ENCODE measurements at places on chromosomes 3 and 15. TPM values are rescaled to one million over a fixed set of nuclear protein-coding genes. Genes with fewer than 3 reads are reported as not detected.
A peak's percentile ranks its signal among the peaks of the same experiment; 100 is the strongest.

The GATM gene
- 10.1 TPM for total RNA-seq

The HTR3E gene
- not detected for total RNA-seq

The ARL8B gene
- total RNA-seq, result 23.5 TPM

The SAMD7 gene
- total RNA-seq, result not detected

The ATP2B2 gene
- 0.62 TPM for total RNA-seq

DNA sequence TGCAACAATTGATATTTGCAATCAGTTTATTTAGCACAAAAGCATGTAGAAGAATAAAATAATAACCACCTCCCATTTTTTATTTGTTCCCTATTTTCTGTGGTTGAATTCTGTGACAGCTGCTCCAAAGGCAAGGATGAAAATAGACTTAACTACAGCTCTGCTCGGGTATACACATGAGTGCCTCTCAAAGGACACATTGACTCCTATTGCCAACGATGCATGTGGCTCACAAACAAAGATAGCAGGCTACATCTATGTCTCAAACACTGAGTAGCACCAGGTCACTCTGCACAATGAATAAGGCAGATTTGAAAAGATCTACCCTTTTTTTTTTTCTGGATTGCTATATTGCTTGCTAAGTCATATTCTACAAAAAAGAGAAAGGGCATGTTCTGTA lies 612.9 kb downstream of the ROBO1 start:
- no peaks in the 10 kb centered on the region for H3K27me3 ChIP-seq
- H3K36me3 ChIP-seq, result peaks cover 11% of the 10 kb centered on the region
- no peak overlapping the region for H3K27ac ChIP-seq

DNA sequence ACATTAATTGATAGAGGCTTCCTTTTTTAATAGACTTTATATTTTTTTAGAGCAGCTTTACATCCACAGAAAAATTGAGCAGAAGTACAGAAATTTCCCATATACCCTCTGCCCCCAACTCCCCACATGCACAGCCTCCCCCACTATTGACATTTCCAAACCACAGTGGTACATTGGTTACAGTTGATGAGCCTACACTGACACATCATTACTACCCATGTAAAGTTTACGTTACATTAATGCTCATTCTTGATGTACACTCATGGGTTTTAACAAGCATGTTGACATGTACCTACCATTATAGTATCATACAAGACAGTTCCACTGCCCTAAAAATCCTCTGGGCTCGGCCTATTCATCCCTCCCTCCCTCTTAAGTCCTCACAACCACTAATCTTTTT lies 78.7 kb downstream of the USF3 start:
- H3K27me3 ChIP-seq, result no peaks in the 10 kb centered on the region
- no peak for DNase-seq
- no peaks in the 10 kb centered on the region for H3K4me1 ChIP-seq
- H3K36me3 ChIP-seq, result no peaks in the 10 kb centered on the region

DNA sequence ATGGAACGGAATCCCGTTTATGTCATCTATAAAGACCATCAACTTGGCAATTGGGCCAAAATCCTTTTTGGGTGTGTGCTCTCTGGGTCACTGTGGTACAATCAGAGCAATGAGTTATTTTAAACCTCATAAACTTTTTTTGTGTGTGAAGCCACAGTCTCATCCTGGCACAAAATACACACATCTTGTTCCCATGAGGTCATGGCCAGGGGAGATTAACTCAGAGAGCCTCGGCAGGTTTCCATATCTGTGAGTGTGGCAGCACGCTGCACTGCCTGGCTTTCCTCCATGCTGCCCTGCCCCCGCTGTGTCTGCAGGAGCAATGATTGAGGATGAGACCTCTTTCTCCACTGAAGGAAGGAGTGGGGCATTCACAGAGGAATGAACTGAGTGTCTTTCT lies 54.0 kb upstream of the DLG1 start:
- no peak for DNase-seq
- no peak overlapping the region for H3K4me3 ChIP-seq
- no peak overlapping the region for H3K27ac ChIP-seq
- H3K4me1 ChIP-seq, result peaks cover 8% of the 10 kb centered on the region
- H3K27me3 ChIP-seq, result no peaks in the 10 kb centered on the region
- H3K36me3 ChIP-seq, result peaks cover 2% of the 10 kb centered on the region

- DNase-seq, result no peak
- peaks cover 11% of the 10 kb centered on the region for H3K4me1 ChIP-seq
- no peaks in the 10 kb centered on the region for H3K27me3 ChIP-seq
These were observed 7.5 kb downstream of the CMSS1 start for GRCh38 chr3:99825004-99825640.

DNA sequence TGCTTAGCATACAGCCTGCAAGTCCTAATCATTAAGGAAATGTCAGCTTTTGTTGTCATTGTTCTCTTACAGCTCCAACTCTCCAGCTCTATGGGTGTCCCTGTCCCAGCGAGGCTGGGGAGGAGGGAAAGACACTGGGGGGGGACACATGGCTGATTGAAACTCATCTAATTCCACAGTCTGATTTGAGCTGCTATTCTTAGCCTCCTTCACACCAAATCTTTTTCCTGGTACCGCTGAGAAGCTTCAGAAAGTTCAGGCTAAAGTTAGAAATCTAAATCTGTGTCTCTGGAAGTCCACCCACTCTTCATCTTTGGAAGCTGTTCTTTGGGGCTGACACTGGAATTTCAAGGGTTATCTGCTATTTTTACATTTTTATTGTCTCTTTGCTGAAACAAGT lies 61.3 kb upstream of the RASGRP1 start:
- no peaks in the 10 kb centered on the region for H3K27me3 ChIP-seq
- no peaks in the 10 kb centered on the region for H3K36me3 ChIP-seq
- DNase-seq, result no peak
- H3K4me1 ChIP-seq, result 0 out of 2 replicates have a peak, but pooled peaks cover 2% of the 10 kb centered on the region
- no peak overlapping the region for H3K4me3 ChIP-seq

GRCh38 chr15:64691896-64692565 lies 83.4 kb downstream of the RBPMS2 start:
- H3K4me3 ChIP-seq, result no peak overlapping the region
- DNase-seq, result no peak
- peaks cover 74% of the 10 kb centered on the region for H3K4me1 ChIP-seq
- H3K27ac ChIP-seq, result peak overlapping the region; percentile 68

GRCh38 chr3:130671545-130672312 lies 74.9 kb downstream of the PIK3R4 start:
- H3K4me1 ChIP-seq, result no peaks in the 10 kb centered on the region
- no peak overlapping the region for H3K4me3 ChIP-seq
- H3K36me3 ChIP-seq, result peaks cover 10% of the 10 kb centered on the region
- peak overlapping the region; percentile 51 for H3K27ac ChIP-seq
- DNase-seq, result no peak
- no peaks in the 10 kb centered on the region for H3K27me3 ChIP-seq

DNA sequence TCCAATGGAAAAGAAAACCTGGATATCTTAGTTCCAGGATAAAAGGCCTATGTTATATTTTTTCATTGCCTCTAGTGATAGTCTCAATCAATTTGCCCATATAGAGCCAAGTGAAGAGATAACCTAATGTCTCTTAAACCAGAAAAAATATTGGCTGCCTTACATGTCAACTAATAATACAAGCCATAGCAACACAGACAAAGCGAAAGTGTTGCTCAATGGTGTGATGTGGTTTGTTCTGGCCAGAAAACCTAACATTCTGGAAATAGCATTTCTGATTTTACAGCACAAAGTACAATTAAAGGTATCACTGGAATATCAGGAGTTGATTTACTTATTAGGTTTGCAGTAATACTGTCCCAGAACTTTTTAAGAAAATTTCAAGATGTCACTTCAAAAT lies 101.5 kb downstream of the ATP8B4 start:
- no peaks in the 10 kb centered on the region for H3K36me3 ChIP-seq
- H3K27ac ChIP-seq, result no peak overlapping the region
- H3K27me3 ChIP-seq, result no peaks in the 10 kb centered on the region

- peaks cover 15% of the 10 kb centered on the region for H3K27me3 ChIP-seq
- peak overlapping the region; percentile 93 for H3K27ac ChIP-seq
- H3K4me1 ChIP-seq, result peaks cover 14% of the 10 kb centered on the region
- H3K36me3 ChIP-seq, result no peaks in the 10 kb centered on the region
- DNase-seq, result peak; percentile 59
- H3K4me3 ChIP-seq, result peak overlapping the region; percentile 98
These were observed 619 bp downstream of the TTBK2 start for GRCh38 chr15:42919799-42920518.
